Stimulated activated CD8-positive, alpha-beta memory T cell treated with anti-CD3 and anti-CD28 coated beads, Interleukin-4, amount 100 ng/mL, for 1 hour (primary cell): ENCODE measurements at places on chromosomes 6 and 20.

- no peak for DNase-seq
These were observed 62.0 kb downstream of the IL22RA2 start for GRCh38 chr6:137111296-137112066.

- DNase-seq = no peak
These were observed 12.9 kb downstream of the OR2A4 start for GRCh38 chr6:131688286-131688685.

DNA sequence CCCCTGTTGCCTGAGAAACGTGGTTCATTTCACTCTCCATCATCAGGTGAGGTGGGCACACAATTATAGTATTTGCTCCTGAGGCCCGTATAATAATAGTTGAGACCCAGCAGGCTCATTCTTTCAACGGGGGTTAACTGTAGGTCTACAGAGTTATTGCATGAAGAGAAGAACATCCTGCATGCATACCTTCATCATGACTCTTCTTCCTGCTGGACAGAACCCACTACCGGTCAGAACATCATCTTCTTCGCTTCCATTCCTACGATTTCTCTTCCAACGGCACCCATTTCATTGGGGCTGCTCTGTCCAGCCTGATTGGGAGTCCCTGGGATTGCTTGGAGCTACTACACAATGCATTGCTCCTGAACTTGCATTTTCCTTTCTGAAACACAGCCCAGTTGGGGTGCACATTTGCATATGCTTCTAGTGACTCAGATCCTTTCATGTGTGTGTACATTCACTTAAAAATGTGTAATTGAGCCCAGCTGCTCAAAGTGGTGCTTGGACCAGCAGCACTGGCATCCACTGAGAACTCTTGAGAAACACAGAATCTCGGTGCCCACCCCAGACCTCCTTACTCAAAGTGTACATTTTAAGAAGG, 57.4 kb downstream of the SLC24A3 start:
- DNase-seq = no peak

DNA sequence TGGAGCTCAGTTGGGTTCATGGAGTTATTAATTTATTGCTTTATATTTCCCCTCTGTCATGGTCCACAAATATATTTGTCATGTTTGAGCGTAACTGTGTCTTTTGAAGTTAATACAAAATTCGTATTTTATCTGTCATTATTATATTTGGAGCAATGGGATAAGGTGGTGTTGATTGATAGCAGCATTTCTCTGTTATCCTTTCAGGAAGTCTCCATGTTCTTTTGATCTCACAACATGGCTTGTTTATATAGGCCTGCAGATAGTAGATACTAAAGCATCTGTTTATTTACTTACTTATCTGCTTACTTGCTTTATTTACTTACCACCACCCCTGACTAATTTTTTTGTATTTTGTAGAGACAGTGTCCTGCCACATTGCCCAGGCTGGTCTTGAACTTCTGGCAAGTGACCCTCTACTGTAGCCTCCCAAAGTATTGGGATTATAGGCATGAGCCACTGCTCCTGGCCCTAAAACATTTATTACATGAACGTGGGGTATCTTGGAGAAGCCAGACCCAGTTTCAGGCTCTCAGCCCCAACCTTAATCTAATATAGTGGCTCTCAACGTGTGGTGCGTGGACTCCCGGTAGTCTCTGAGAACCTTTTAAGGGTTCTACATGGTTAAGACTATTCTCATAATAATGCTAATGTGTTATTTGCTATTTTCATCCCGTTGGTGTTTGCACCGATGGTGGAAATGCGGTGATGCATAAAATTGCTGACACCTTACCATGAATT, 104.2 kb downstream of the NCOA3 start:
- DNase-seq = no peak

DNA sequence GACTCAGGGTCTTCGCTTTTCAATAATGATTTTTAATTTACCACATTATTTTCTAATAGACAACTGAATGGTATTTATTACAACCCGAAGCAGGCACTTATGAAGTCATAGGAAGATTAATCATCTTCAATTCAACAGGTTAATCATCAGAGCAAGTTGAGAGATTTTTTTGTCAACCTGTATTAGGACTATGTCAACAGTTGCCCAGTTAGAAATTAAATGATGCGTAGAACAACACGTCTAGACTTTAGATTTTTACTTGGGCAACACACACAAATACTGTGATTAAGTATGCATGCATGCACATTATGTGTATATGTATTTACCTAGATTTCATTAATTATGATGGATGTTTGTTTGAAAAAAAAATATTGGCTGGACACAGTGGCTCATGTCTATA, 4.3 kb downstream of the ILRUN start:
- DNase-seq = no peak

GRCh38 chr20:20979934-20980333, 126.2 kb downstream of the LINC00237 start:
- DNase-seq = no peak

DNA sequence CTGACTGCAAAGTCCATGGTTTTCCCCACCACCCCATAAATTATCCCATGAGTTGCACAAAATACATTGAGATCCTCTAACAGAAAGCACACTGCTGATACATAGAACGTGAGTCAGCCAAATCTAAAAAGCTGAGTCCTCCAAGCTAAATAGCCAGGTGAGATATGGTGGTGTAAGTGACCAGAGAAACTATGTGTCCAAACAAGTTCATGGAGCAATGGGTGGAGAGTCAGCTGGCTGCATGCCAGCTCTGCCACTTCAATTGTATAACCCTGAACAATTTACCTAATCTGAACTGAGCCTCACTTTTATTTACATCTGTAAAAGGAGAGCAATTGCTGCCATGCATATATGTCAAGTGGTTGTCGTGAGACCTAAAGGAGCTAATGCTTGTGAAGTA, 9.7 kb downstream of the SNAP25 start:
- DNase-seq = no peak

DNA sequence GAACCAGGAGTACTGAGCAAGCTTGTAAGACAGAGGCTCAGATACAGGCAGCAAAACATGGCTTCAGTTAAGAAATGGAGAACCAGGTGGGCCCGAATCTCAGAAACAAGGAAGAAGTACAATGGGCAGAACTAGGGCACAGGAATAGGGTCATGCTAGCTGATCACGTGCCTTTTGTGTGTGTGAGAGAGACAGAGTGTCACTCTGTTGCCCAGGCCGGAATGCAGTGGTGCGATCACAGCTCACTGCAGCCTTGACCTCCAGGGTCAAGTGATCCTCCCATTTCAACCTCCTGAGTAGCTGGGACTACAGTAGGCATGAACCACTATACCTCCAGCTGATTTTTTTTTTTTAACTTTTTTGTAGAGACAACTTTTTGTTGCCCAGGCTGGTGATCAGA, 257.8 kb downstream of the UST start:
- DNase-seq = no peak

DNA sequence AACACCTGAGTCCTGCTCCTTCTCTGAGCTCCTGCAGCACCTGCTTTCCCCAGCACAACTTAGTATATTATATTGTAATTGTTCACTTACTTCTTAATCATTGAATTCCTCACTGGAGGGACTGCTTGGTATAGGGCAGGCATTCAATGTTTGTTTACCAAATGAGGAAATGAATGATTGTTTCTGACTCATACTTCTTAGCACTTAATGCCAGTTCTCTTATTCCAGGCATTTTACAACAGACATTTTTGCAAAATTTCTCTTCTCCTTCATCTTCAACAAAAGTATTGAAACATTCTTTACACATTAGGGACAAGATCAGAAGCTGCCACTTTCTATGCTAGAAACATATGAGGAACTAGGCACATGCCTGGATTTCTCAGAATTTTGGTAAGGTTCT, 119.4 kb downstream of the TBX18 start:
- no peak for DNase-seq

DNA sequence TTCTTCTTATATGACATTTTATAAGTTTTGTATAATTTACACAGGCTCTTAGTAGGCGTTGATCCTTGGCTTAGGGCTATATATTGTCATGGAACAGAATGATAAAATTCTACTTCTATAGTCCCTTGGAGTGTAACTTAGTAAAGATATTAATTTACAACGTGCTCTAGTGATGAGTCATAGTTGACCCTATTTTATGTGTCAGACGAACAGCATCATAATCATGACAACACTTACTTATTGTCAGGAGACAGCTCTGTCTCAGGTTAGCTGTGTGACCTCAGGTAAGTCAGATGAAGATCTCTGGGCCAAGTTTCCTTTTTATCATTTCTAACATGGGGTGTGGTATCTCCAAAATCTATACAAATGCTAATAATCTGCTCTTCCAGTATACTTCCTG, 473.5 kb downstream of the UTRN start:
- DNase-seq = no peak

GRCh38 chr6:125314009-125314581, 12.3 kb upstream of the HDDC2 start:
- DNase-seq = no peak

DNA sequence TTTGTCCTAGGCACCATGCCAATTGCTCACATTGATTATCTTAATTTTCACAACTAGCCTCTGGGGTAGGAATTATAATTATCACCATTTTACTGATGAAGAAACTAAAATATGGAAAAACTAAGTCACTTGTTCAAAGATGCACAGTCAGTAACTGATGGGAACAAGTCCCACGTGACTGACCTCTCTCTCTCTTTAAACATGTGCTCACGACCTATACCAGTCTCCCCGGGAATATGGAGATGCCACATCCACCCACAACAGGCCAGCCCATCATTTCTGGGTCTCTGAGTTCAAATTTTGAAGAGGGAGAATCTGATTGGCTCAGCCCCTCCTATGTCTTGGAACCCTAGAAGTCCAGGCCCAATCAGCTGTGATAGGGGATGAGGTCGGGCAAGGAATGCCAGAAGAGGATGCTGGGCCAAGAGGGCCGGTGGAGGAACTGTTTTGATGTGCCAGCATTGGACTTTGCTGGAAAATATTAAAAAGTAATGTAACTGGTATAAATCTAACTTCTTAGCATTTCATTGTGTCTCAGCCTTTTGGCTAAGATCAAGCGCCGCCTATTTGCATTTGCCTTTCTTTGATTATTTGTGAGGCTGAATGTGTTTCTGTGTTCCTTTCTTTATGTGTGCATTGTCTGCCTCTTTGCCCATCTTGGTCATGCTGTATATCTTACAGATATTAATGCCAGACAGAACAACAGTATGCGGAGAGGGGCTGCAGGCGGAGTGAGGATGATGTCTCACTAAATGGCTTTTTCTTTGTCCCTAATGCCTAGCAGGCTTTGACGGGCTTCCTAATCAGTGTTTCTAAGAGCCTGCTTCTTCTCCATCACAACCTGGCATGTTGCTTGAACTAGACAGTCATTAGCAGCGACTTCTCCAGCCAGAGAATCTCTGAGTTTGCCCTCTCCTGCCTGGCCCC, 126.6 kb downstream of the VEGFA start:
- no peak for DNase-seq

DNA sequence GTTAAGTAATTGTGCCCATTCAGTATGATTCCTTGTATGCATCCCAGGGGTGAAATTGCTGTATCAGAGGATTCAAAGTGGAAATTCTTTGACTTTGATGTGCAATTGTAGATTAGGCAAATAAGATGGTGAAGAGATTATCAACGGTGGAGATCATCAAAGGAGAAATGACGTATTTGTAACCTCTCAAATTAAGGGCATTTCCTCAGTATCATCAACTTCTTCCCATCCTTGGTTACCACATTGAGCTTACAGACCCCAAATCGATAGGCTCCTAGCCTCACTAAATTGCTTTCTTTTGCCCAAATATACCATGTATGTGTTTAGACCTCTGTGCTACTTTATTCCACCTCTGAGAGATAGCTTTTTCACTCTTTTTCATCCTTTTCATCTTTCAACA, 213.1 kb upstream of the ZFP64 start:
- no peak for DNase-seq
